ENCODE measurements at places on chromosomes 16 and 17.

- DNase-seq = no peak
Measured at GRCh38 chr17:44530896-44531418, 26.3 kb upstream of the FZD2 start.

- no peak for DNase-seq
Measured at GRCh38 chr17:69869667-69870066, 205.4 kb upstream of the KCNJ16 start.

DNA sequence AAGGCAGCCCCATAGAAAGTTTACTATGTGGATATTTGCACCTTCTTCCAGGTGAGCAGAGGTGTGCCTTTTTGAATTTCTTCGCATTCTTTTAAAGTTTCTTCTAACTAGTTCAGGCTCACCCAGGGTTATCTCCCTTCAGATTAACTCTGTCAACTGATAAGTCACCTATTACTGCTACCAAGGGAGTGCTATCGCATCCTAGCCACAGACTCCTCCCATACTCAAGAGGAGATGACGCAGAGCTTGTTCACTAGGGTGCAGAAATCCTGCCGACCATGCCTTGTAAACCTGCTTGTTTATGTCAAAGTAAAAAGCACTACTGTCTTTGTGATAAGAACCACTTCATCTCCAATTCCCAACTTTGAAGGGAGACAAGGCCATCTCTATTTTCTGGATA is 390.1 kb downstream of the RBFOX1 start:
- DNase-seq = no peak

DNA sequence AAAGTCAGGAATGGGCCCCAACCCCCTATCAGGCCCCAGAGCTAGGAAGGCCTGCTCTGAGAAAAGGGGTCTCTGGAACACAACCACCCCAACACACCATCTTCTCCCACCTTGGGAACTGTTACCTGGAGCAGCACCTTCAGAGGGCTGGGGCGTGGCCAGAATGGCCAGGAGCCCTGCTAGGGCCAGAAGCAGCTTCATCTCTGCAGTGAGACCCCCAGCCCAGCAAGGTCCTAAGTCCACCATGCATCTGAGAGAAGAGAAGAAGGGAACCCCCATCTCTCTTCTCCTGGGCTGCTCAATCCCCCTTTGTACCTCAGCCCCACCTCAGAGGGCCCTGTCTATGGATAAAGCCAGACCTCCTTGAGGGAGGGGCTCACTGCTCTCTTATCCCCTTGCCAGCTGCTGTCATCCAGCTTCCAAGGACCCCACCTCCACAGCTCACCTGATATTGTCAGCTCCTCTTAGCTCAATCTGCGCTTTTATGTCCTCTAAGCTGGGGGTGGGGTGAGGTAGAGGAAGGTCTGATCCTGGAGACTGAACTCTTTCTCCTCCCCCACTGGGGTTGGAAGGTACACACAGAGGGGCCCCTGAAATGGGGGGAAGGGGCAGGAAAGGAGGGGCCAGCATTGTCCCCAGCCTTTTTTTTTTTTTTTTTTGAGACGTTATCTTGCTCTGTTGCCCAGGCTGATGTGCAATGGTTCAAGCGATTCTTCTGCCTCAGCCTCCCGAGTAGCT is at the start of gene MPO:
Gene MPO, minus strand, starts transcription at position 456 of the 738 bp plus-strand sequence. Its CDS starts 177 bp downstream, at position 279.
- no peak for DNase-seq

- no peak for DNase-seq
Measured at GRCh38 chr17:9434642-9435057, 141.0 kb downstream of the STX8 start.

GRCh38 chr16:85316321-85316919 is 204.1 kb upstream of the CIBAR2 start:
- no peak for DNase-seq
